ENCODE measurements at places on chromosomes 6 and 20.

DNA sequence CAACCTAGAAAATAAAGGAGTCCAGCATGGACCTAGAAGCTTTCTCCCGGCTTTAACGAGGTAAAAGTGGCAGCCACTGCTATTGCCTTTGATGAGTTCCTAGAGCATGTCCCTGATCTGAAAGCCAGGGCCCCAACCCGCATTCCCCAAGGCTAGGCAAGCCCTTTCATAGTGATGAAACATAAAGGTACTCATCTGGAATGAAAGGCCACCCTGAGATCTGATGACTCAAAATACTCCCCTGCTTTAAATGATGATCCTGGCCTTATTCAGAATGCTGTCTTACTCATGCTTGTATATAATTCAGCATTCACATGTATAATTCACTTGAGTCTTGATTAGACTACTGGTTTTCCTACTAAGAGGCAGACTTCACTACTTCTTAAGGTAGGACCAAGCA is 21.3 kb downstream of the TTPAL start:
- DNase-seq: no peak

DNA sequence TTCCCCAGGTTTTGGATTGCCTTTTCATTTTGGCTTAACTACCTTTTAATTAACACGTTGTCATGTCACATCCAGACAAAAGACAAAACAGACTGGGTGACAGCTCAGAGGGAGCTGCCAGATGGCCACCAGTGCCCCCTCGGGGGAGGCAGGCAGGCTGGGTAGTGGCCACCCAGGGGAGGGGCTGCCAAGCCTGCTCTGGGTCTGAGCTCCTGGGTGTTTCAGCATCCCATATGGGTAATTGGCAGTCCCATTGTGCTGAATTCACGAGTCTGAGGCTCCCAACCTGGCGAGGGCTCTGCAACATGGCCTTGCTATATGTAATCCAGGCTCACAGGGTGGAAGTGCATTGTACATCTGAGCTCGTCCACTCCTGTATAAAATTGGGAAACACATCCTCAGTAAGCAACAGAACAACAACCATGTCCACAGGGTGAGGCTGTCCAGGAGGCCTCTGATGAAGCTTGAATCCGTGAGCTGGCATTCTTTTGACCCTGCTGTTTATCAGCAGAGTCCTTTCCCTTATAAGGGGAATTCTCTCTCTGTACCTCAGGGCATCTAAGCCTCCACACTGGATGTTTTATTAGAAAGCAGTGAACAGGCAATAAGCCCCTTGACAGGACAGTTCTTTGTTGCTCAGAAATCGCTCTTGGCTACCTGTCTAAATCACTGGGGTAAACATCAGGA is 111.7 kb upstream of the SLC22A23 start:
- DNase-seq: no peak

GRCh38 chr6:44653761-44654218 is 266.3 kb downstream of the CDC5L start:
- no peak for DNase-seq

DNA sequence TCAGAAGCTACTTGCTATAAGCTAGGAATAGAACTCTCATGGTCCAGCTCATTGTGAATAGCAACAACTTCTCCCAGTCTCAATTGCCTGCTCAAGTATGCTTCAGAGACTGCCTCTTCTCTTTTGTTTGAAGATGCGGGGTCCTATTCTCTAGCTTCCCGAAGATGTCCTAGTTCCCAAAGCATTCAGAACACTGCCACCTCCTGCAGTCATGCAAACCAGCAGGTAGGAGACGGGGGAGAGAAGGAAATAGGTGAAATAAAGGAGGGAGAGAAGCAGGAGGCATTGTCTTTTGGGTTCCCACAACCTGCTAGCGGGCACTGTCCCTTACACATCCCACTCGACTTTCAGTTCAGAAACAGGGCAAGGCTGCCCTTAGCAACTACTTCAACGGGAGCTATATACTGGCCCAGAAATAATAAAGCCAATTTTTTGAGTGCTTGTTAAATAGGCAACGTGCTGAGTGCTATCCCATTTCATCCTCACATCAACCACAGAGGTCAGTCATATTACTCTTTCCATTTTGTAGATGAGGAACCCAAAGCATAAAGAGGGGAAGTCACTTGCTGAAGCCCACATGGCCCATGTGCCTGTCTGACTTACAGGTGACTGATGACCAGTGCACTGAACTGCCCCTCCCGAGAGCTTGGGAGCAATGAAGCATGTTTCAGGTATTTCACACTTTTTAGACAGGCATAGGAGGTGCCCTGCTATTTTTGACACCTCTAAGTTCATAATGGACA is 61.9 kb upstream of the ATXN1 start:
- no peak for DNase-seq

DNA sequence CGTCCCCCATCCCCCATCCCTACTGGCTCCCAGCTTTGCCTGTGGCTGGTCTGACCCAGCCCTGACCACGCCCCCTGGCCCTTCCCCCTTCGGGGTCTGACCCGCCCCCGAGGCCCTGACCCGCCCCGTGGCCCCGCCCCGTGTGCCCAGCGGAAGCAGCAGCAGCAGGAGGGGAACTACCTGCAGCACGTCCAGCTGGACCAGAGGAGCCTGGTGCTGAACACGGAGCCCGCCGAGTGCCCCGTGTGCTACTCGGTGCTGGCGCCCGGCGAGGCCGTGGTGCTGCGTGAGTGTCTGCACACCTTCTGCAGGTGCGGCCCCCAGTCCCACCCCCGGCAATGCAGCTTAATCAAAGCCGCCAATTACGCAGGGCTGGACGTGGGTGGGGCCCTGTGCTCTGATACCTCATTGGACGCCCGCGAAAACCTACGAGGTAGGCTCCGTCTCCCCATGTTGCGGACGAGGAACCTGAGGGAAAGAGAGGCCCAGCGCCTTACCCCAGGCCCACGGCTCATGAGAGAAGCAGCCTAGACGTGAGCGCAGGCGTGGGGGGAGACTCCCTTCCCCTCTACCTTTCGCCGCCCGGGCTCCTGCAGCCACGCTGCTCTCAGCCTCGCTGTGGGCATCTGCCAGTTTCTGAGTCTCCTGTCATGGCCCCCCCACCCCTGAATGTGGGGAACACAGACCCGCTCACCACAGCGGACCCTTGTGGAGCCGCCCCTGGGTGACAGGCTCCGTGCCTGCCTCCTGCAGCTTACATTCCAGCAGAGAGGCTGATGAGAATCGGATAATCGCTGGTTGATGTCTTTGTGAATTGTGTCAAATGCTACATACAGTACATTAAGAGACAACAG is 12.8 kb downstream of the RBCK1 start:
- no peak for DNase-seq

- no peak for DNase-seq
Measured at GRCh38 chr6:32937230-32937633, 3.6 kb downstream of the HLA-DMB start.

DNA sequence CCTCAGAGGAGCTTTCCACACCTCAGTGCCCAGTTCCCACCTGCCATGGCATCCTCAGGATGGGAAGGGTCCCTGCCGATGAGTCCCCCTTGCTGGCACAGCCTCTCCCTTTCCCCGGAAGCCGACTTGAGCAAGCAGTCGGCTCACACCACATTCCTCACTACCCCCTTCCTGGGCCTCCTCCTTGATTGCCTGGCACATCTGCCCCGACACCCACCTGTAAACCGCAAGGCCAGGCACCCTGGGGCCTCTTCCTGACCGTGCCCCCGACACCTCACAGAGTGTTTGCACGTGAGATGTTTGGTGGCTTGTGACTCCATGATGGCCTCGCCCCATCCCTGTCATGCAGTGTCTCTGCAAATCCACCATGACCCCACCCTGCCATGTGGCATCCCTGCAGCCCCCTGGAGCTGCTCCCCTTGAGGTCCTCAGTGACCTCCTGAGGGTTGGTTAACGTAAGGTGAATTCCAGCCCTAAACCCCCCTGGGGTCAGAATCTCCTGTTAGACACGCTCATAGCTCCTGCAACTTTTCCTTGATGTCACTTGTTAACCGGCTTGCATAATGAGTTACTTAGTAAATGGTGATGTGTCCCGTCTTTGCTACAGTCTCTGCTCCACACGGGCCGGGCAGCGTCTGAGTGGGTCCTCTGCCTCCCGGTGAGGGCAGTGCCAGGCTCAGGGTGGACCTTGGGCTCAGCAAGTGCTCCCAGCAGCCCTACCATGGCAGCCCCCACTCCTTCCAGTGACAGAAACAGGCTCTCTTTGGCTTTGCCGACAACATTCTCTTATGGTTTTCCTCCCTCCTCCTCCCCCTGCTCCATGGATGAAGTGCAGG is 115.9 kb upstream of the FRMD1 start:
- DNase-seq: no peak

- no peak for DNase-seq
Measured at GRCh38 chr6:134784336-134784735, 165.6 kb downstream of the ALDH8A1 start.

DNA sequence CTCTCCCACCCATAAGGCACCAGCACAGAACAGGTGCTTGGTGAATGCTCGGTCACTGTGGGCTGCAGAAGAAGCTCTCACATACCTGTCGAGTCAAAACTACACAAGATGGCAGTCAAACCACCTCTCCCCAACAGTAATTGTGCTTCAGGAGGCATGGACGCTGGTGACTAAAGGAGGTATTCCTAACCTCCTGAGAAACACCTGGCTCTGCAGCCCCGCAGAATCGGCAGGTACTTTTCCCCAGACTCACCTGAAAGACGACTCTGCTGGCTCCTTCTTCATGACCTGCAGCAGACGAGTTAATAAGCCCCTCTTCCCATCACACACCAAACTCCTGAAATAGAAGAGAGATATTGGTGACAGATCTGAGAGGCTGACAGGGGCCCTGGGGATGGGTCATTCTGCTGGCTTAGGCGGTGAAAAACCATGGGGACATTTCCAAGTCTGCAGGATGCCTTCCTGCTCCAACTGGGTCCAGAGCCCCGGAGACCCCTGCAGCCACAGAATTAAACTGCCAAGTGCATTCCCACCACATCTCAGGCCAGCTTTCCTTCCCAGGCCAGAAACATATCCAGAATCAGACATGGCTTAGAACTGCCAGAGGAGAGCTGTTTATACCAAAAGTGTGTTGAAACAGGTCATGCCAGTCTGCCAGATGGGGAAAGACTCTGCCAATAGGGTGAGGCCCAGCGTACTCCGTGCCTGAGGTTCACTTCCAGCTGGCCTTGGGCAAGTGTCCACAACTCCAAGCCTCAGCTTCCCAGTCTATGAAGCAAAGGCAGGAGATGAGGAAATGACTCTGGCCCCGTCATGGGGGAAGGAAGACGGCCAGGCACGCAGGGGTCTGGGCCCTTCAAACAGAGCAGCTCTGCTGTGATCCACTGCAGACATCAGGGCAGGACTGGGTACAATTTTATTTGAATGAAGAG is 53.0 kb downstream of the MYH7B start:
- peak; percentile 82 for DNase-seq

DNA sequence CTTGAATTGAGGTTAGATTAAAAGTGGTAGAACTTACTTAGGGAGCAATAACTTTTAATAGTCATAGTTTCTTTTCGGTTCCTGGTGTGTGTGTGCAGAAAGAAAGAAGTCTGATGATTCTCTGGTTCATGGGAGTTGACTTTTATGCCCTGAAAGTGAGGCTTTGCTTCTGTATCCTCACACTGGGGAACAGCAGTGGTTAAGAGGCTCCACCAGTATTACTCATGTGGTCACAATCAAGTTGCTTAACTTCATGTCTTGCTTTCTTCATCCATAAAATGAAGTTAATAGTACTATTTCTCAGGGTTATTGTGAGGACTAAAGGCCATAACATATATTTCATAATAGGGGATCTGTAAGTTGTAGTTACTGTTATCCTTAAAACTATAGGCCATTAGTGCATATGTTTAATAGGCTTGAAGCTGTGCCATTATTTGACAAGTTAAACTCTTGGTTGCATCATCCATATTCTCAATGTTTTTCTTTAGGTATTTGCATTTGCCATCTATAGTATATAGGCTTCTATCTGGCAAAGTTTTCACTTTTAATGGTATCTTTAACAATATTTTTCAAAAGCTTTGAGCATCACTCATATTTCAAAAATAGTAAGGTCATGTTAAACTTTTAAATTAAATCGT is 262.4 kb downstream of the PLCB1 start:
- DNase-seq: no peak

DNA sequence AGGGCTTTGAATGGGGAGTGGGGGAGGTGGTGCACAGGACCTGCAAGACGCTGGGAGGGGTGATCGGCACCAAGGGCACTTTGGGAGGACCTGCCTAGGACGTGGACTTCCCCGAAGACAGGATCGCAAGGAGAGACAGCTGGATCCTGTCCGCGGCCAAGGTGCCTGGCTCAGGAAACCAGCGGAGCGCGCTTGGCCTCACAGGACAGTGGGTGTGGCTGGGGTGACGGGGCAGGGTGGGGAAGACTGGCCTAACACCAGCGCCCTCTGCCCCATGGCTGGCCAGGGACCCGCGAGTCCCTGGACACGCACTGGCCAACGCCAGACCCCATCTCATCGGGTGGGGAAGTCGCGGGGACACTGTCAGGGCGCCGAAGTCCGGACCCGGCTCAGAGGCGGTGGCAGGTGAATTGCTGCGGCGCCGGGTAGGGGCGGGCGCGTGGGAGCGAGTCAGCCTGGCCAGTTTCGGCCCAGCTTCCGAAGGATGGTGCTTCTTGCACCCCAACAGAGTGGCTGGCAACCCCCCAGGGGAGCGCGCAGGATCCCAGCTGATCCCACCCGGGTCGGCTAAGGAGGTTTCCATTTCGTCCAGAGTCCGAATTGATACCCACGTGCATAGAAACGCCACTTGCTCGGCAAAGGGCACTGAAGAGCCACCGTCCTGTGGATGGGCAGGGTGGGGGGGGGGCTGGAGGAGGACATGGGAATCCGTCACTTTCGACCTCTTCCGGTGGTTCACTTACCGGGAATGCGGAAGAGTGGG is 785 bp upstream of the THBD start:
- DNase-seq: peak; percentile 85

DNA sequence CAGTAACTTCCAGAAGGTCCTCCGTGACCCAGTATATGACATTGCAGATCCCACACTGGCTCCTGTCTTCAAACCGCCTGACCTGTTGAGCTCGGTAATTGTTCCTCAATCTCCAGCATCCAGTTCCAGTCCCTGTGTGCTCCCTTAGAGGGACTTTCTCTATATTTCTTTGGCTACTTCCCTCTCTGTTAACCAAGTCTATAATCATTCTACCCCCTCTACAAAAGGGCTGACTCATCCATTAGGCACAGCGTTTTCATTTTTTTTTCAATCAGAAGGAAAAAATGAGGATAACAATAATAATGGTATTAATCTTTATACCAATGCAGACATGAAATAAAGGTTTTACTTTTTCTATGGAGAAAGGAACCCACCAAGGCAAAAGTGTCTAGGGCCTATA is 69.3 kb downstream of the FAM229B start:
- DNase-seq: no peak

DNA sequence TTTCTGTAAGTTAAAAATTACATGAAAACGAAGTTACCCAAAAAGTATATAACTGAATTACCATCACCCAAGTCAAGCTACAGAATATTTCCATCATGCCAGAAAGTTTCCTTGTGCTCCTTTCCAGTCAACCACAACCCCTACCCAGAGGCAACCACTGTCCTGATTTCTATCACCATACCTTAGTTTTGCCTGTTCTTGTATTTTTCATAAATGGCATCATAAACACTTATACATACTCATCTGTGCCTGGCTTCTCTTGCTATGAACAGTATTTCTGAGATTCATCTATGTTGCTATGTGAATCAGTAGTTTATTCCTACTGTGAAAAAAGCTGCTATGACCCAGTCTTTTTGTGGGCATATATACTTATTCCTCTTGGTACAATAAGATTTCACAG is 7.4 kb downstream of the FKBP5 start:
- no peak for DNase-seq

All from right cardiac atrium (tissue), 5 donors.